ENCODE measurements at places on chromosomes 4 and X. TPM values are rescaled to one million over a fixed set of nuclear protein-coding genes. Genes with fewer than 3 reads are reported as not detected.

HOPX gene
- 0.67 TPM for total RNA-seq

ARMCX4 gene
- 2.1 TPM for total RNA-seq

CLDN2 gene
- 0.37 TPM for total RNA-seq

FGFBP2 gene
- total RNA-seq, result not detected

CFAP47 gene
- total RNA-seq, result not detected

DNA sequence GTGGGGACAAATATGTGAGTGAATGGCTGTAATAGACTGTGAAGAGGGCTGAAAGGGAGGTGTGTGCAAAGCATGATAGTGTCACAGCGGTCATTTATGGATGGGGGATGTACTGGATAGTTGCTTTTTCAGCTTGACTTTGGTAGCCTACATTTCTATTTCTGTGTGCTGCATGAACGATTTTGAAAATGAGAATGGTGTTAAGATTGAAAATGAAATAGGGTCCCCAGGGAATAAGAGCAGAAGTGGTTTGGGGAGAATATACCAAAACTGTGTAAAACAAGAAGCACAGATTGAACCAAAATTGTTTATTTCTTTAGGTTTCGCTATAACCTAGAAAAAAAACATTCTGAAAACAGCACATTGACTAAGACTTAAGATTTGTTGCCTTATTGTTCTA, 58.8 kb upstream of the CLNK start:
- no peaks in the 10 kb centered on the region for H3K36me3 ChIP-seq
- DNase-seq, result no peak
- H3K4me3 ChIP-seq, result no peak overlapping the region
- no peak overlapping the region for H3K27ac ChIP-seq
- no peaks in the 10 kb centered on the region for H3K27me3 ChIP-seq
- H3K4me1 ChIP-seq, result no peaks in the 10 kb centered on the region

DNA sequence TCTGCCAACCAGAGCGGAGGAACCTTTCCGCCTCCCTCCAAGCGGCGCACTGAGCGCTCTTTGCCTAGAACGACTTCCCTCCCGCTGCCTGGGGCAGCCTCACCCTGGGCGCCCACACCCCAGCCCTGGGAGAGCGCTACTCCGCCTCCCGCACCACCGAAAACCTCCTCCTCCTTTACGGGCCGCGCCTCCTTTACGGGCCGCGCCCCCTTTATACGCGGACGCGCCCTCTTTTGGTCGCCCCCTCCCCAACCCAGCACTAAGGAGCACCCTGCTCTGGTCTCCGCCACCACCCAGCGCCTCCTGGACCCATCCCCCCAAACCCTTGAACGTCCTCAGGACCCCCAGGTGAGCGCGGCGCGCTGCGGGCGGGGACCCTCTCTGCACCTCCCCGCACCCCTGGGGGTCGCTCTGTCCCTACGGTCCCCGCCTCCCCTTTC, 586 bp upstream of the NSG1 start:
- peak overlapping the region; percentile 36 for H3K4me3 ChIP-seq
- H3K4me1 ChIP-seq, result peaks cover 12% of the 10 kb centered on the region
- DNase-seq, result no peak
- H3K27ac ChIP-seq, result no peak overlapping the region

DNA sequence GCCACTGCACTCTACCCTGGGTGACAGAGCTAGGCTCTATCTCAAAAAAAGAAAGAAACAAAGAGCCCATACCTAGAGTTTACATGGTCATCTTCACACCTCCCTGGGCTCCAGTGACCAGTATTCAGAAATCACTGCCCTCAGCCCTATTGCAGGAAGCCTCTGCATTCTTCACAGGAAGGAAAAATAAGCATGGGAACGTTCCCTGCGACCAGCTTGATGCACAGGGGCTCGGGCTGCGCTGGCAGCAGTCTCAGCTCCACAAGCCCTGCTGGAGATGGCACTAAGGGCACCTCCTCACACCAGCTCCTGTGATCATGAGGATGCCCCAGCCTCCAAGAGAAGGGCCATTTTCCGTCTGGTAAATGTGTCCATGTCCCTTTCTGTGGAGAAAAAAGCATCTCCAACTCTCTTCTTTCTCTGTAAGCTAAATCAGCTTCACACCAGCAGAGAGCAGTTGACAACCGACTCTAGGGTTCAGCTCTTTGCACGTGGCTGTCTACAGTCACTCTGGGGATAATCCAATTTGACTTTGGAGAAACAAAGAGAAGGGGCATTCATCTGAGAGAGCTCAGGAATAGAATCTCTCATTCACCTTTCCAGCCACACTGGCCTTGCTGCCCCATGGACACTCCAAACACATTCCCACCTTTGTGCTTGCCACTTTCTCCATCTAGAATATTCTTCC, 33.1 kb downstream of the LDB2 start:
- no peaks in the 10 kb centered on the region for H3K4me1 ChIP-seq
- no peak overlapping the region for H3K4me3 ChIP-seq
- no peaks in the 10 kb centered on the region for H3K27me3 ChIP-seq
- no peaks in the 10 kb centered on the region for H3K36me3 ChIP-seq

DNA sequence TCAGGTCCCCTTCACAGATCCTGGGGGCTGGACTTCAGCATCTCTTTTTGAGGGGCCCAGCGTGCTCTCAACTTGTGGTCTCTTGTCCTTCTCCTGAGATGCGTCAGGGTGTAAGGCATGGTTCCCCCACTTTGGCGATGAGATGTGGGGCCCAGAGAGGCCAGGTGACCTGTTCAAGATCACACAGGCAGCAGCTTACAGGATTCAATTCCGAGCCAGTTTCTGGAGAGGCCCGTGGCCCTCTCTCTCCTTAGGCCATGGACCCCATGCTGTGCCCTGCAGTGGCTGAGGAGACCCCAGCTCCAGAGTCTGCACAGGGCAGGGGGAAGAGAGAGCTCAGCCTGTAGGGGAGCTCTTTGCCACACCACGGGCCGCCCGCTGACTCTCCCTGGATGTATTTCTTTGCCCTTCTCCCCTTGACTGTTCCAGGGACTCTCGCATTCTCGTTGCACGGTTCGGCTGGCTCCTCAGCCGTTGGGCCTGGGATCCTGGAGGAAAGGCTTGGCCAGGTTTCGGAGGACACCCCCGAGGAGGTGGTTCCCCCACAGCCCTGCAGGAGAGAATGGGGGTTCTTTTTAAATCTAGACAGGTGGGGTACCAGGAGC, 18.6 kb downstream of the NSG1 start:
- H3K27ac ChIP-seq, result no peak overlapping the region
- no peak overlapping the region for H3K4me3 ChIP-seq
- no peaks in the 10 kb centered on the region for H3K36me3 ChIP-seq

- H3K27ac ChIP-seq, result no peak overlapping the region
- no peaks in the 10 kb centered on the region for H3K27me3 ChIP-seq
- no peaks in the 10 kb centered on the region for H3K4me1 ChIP-seq
- no peak for DNase-seq
Observed at GRCh38 chr4:130210864-130211263, 1114.9 kb downstream of the C4orf33 start.
